Camera-type eye (tissue), 1 donor: ENCODE measurements at places on chromosomes 2 and 18. TPM values are rescaled to one million over a fixed set of nuclear protein-coding genes. Genes with fewer than 3 reads are reported as not detected.

COL4A4 gene
- 11.7 TPM for total RNA-seq

ACTG2 gene
- 53.9 TPM for total RNA-seq

SYT4 gene
- total RNA-seq = 68.5 TPM

ERBB4 gene
- 17.9 TPM for total RNA-seq

MFSD2B gene
- 0.60 TPM for total RNA-seq

CRYGC gene
- total RNA-seq = 1,741 TPM

ALKAL2 gene
- 6.8 TPM for total RNA-seq

RETREG2 gene
- 66.2 TPM for total RNA-seq

HJURP gene
- total RNA-seq = 9.8 TPM

CNDP1 gene
- 9.9 TPM for total RNA-seq

EGR4 gene
- total RNA-seq = not detected

PROC gene
- not detected for total RNA-seq

NAT8 gene
- total RNA-seq = not detected

HIBCH gene
- 44.6 TPM for total RNA-seq

TSPYL6 gene
- 0.44 TPM for total RNA-seq

CLEC4F gene
- total RNA-seq = 9.1 TPM

SNTG2 gene
- total RNA-seq = 1.7 TPM

MYOM1 gene
- 40.7 TPM for total RNA-seq

CAPN13 gene
- 2.5 TPM for total RNA-seq

PTH2R gene
- 4.2 TPM for total RNA-seq

ITGB6 gene
- 12.7 TPM for total RNA-seq

CHMP1B gene
- total RNA-seq = 65.9 TPM

POTEI gene
- 0.22 TPM for total RNA-seq
